SIG-M5 (cell line): ENCODE measurements at places on chromosomes 16 and 17.

DNA sequence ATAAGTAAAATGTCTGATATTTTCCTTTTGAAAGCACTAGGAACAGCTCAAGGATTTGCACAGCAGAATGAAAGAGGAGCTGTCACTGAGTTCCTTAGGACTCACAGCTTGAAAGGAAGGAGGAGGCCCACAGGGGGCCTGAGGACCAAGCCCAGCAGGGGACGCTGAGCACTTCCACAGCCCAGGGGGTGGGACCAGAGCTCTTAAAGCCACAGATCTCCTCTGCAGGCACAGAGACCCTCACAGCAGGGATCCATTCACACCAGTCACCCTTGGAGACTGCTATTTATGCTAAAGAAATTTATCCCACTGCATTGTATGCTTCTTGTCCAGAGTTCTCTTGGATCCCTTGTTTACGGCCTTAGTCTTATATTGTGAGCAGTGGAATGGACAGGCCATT lies 253.3 kb downstream of the STX8 start:
- DNase-seq: no peak

DNA sequence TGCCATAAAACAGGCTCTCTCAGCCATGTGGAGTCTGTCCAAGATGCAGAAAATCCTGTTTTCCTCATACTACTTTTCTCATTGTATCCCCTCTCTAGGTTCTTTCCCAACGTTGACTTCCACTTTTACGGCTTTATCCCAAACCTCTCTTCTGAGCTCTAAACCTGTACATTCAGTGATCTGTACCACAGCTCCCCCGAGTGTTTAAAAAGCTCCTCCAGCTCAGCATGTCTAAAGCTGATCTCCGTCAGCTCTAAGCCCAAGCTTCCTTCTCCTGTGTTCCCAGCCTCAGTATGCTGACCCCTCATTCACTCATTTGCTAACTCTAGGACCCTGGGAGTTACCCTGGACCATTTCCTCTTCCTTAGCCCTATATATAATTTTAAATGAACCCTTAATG lies 144.6 kb downstream of the DNAH9 start:
- no peak for DNase-seq

DNA sequence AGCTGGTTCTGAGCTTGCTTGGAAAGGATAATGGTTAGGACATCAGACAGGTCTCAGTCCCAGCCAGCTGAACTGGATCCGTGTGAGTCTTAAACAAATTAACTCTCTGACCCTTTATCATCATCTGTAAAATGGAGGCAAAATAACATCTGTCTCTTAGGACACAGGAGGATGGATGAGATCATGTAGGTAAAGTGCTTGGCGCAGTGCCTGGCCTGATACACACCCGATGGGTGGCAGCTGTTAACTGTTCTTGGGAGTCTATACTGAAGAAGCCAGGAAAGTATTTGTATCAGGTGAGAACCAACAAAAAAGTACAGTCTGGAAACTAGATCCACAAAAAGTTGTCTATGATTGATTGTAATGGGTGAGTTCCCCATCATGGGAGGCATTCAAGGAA lies 188.6 kb downstream of the C16orf78 start:
- no peak for DNase-seq

GRCh38 chr17:51120357-51120738 lies 320 bp downstream of the SPAG9 start:
- DNase-seq: no peak

DNA sequence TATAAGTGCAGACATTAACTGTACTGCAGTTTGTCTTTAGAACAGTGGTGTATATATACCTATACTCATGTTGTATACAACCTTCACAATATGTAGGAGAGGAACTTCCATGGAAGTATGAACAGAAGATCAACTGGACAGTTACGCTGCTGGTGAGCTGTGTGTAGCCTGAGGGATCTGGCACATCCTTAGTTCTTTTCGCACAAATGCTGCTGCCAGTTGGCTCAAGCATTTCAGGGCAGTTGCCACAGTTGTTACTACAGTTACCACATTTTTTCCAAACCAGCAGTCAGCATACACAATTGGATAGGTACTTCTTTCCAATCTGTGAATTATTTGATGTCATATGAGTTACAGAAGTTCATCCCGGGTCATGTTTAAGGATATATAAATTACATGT lies 539.6 kb upstream of the HSBP1 start:
- DNase-seq: no peak

GRCh38 chr17:38727736-38728135 lies 2.4 kb upstream of the CISD3 start:
- DNase-seq: no peak

DNA sequence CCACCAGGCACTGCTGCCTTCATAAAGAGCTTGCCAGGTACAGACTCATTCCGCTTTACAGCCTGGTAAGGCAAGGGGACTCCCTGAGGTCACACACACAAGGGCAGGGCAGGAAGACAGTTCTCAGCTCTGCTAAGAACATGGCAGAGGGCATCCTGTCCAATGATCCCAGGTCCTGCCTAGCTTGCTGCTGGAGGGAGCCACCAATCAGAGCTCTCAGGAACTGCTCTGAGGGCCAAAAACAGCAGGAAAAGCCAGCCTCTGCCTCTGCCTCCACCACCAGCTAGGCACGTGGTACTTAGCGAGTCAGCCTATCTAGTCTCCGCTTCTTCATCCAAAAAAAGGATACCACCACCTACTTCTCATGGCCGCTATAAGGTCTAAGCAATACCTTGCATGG lies 66.1 kb downstream of the GTF3C1 start:
- DNase-seq: no peak

DNA sequence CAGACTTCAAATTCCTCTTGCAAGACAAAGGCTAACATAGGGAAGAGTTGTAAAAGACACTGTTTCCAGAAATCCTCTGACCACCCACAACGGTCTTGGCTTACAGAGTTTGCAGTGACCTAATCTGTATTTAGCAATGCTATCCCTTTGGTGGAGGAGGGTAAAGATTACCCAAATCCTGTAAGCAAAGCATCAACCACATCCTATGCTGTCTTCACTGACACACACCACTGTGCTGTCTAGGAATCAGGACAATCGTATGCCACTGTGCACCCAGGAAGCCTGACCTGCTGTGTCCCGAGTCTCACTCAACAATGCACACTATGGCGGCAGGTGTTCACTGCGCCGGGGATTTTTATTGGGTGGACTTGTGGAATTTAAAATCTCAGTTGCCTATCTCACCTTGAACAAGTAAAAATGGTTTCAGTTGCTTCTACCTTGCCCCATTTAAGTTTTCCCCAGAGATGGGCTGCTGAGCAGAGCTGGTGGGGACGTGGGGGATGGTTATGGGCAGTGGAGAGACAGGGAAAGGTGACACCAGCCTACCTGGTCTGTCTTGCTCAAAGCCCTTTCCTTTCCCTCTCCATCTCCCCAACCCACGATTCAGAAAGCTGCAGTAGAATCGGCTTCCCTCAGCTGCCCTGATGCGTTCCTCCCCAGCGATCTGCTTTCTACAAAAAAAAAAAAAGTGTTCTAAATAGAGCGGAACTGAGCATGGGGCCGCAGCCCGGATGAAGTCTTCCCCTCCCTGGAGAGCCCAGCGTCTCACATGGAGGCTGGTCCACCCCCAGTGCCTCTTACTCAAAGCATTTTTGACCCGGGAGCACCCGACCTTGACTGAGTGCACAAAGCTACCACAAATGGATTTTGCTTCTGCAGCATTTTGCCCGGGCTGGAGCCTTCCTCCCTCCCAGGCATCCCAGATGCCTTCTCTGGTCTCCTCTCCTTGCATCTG lies 271.5 kb downstream of the SOX9 start:
- DNase-seq: no peak

DNA sequence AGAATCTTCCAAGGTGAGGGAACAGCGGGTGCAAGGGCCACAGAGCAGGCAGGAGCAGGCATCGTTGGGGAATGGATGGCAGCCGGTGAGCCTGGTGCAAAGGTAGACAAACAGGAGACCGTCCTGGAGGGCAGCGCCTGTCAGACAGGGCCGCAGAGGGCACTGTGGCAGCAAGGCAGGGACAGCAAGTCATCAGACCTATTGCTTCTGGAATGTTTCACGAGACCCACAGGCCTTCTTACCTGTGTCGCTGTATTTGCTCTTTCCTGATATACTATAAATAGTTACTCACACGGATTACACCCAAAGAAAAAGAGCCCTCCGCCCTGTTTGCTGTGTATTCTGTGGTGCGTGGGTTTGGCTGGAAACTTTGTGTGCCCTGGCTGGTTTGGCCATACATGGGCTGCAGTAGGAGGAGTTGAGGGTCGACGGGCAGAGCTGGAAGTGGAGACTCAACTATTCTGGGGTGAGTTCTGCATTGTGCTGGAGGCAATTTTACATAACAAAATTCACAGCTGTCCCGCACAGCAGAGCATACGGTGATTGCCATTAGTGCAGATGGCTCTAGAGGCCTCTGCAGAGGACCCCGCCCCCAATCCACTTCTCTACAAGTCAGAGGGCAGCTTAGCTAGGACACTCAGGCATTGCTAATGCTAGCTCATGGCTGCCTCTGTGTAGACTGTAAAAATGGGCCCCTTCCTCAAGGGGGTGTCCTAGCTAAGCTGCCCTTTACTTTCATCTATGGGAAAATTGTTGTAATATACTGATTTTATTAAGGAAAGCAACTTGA lies 18.6 kb upstream of the POLR3E start:
- no peak for DNase-seq

GRCh38 chr17:27760069-27760885 lies 40.1 kb downstream of the NOS2 start:
- DNase-seq: no peak

- DNase-seq: no peak
Observed at GRCh38 chr17:20721171-20721570, 141.6 kb downstream of the CDRT15L2 start.

DNA sequence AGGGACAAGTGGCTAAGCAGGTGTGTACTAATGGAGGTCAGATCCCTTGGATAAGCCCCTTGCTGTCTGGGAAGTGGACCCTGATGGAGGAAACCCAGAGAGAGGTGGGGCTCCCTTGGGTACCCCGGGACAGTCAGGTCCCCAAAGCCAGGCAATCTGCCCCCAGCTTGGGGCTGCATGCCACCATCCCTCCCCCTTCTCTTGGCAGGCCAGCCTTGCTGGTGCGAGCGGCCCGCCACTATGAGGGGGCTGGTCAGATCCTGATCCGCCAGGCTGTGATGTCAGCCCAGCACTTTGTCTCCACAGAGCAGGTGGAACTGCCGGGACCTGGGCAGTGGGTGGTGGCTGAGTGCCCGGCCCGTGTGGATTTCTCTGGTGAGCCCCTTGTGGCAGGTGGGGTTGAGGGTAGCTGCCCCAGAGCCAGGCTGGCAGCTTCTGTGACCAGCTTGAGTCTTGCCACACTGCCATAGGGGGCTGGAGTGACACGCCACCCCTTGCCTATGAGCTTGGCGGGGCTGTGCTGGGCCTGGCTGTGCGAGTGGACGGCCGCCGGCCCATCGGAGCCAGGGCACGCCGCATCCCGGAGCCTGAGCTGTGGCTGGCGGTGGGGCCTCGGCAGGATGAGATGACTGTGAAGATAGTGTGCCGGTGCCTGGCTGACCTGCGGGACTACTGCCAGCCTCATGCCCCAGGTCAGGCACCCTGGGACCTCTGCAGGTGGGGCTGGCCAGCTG lies 20.1 kb downstream of the FCSK start:
- DNase-seq: no peak

- DNase-seq: no peak
Observed at GRCh38 chr16:59848296-59848695, 1114.2 kb upstream of the GOT2 start.
